ENCODE measurements at places on chromosomes 1 and 21. TPM values are rescaled to one million over a fixed set of nuclear protein-coding genes. Genes with fewer than 3 reads are reported as not detected.

GRCh38 chr1:112579801-112580510, 39.0 kb downstream of the ST7L start:
- DNase-seq: no peak

- DNase-seq: peak; percentile 13
These were observed 69.8 kb downstream of the LRIG2 start for GRCh38 chr1:113142791-113143190.

DNA sequence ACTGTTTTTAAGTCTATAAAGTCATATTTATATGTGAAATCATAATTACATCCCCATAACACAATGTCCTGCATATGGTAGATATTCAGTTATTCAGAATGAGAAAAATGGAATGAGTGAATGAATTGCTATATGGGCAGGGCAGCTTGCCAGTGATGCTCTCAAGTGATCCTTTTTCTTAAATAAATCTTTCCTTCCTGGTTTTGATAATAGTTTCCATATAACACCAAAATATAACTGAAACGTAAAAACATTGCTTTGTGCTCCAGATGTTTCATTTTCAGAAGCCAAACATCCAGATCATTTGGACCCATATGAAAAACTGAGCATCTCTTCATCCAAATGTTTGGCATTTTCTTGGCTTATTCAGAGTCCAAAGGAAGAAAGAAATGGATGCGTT, 30.2 kb upstream of the RGS8 start:
- DNase-seq: no peak

DNA sequence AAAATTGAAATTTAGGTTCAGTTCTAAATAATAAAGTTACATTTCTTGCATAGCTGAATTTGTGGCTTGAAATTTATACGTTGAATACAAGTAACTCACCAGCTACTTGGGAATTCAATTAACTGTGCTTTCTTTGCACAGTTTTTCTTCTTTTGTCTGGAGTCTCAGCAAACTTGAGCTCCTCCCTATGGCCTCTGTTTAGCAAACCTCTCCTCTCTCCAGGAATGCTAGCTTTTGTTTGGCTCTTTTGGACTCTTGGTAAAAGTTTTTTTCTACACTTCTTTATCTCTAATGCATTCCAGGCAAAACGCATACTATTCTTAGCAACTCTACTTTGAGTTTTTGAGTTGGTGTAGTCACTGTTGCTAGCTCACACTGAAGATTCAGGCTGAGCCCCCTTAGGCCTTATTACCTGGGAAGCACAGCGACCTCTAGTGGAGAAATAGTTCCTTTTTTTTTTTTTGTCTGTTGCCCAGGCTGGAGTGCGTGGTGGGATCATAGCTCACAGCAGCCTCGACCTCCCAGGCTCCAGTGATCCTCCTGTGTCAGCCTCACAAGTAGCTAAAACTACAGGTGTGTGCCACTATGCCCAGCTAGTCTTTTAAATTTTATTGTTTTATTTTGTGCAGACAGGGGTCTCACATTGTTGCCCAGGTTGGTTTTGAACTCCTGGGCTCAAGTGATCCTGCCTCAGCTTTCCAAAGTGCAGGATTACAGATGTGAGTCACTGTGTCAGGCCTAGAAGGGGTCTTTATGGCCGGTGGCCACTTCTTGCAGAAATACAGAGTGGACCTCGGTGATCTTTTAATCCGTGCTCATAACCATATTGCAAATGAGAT, 61.7 kb downstream of the CASQ2 start:
- DNase-seq: peak; percentile 36

GRCh38 chr1:206985162-206985749, 15.0 kb upstream of the FCAMR start:
- DNase-seq: no peak

GRCh38 chr1:30330644-30331043, 392.7 kb downstream of the MATN1 start:
- no peak for DNase-seq

DNA sequence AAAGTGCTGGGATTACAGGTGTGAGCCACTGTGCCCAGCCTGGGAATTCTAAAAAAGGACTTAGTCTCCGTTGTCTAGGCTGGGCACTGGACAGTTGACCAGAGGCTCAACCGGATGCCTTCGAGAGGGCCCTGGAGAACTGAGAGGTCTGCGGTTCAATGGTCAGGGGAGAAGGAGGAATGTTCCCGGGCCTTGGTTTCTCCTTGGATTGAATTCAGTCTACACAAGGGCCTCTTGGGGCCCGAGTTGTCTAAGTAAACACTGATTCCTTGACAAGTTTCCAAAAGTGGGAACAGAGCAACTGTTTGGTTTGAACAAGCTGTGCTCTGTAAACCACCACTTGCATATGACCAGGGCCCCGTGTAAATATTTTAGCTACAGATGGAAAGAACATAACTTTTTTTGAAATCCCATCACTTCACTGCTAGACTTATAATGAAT, 29.1 kb upstream of the CAPZB start:
- no peak for DNase-seq

DNA sequence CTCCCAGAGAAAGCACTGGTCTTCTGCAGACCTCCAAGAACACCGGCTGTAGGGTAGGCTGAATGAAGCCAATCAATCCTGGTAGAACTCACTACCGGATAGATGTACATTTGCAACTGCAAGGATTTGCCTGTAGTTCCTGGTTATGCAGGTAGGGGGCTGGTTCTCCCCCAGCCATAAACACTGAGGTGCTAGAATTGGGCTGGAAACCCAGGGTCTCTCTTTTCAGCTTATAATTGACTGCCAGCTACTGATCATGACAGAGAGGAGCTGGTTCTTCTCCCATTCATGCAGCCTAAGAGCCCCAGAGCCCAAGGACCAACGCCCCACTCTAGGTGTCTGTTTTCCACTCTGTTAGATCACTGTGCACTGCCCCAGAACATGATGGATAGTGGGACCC, 21.5 kb upstream of the MTARC2 start:
- peak; percentile 25 for DNase-seq

GRCh38 chr1:103146166-103146565, 37.8 kb upstream of the COL11A1 start:
- no peak for DNase-seq

DNA sequence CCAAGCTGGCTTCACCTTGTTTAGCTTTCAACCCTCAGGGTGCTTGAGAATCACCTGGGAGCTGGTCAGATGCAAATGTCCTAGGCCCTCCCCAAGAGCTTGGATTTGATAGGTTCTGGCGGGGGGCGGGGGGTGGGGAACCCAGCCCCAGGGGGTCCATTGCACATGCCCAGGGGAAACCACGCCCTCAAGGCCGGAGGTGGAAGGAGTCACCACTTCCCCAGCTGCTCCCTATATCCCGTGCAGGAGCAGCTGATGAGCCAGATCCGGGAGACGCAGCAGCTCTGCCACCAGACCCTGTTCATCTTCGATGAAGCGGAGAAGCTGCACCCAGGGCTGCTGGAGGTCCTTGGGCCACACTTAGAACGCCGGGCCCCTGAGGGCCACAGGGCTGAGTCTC, 5.8 kb downstream of the TOR3A start:
- no peak for DNase-seq

- no peak for DNase-seq
These were observed 68.1 kb upstream of the STUM start for GRCh38 chr1:226480461-226480860.

- DNase-seq: no peak
These were observed 57.2 kb upstream of the CNIH3 start for GRCh38 chr1:224558904-224559303.

- no peak for DNase-seq
These were observed 2.3 kb downstream of the PADI3 start for GRCh38 chr1:17251246-17251645.

- no peak for DNase-seq
These were observed 52.0 kb upstream of the CYYR1 start for GRCh38 chr21:26624983-26625519.

- DNase-seq: peak; percentile 11
These were observed 120.0 kb upstream of the RRP15 start for GRCh38 chr1:218164930-218165700.

DNA sequence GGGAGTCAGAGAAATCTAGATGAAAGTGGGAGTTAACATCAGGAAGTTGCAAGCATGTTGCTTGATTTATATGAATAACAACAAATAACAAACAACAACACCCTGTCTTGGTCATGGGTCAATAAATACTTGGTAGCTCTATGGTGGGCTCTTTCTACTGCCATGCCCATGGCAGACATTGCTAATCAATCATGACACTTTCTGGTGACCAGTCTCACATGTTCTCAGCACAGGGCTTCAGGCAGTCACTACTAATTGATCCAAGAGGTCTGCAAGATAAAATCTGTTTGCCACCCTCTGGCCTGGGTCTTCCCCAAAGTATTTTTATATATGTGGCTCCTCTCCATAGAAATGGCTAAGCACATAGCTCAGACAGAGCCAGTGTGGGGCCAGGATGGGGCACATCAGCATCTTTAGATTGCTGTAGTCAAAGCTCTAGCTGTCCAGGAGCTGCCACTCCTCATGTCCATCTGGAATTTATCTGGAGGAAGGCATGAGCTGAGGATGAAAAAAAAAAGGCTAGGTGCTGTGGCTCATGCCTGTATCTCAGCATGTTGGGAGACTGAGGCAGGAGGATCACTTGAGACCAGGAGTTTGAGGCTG, 51.2 kb downstream of the STUM start:
- no peak for DNase-seq

- DNase-seq: no peak
These were observed 21.2 kb upstream of the TMEM61 start for GRCh38 chr1:54959241-54959640.

- no peak for DNase-seq
These were observed 161.2 kb downstream of the PSMG1 start for GRCh38 chr21:39022035-39022434.

DNA sequence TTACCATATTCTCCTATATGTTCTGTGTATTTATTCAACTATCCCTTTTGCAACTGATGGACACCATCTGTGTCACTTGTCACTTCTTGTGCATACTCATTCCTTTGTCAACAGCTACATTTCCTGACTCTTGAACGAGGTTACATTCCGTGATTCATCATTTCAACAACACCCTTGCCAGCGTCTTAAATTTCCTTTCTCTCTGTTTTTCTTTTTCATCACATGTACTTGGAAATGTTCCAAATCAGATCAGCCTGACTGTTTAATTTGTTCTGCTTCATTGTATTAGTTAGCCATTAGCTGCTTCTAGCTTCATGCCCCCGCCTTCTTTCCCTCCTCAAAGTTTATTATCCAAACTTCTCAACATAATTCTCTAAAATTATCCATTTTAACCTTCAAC, 173.0 kb downstream of the ADGRL4 start:
- peak; percentile 72 for DNase-seq

DNA sequence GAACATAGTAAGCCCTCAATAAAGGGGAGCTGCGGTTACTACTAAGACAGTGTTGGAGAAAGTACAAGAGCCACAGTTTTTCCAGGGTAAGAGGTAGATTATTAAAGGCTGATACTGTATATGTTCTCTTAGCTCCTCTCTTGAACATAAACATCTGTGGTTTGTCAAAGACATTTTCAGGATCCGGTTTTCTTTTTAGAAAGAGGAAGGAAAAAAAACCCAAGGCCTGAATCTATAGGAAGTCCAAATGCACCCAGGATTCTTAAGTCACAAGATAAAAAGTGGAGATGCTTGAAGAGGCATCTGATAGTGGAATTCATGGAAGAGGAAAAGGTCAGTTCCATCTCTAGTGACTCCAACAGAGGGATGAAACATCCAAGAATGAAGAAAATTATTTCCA, 24.6 kb upstream of the SLC45A3 start:
- DNase-seq: no peak

DNA sequence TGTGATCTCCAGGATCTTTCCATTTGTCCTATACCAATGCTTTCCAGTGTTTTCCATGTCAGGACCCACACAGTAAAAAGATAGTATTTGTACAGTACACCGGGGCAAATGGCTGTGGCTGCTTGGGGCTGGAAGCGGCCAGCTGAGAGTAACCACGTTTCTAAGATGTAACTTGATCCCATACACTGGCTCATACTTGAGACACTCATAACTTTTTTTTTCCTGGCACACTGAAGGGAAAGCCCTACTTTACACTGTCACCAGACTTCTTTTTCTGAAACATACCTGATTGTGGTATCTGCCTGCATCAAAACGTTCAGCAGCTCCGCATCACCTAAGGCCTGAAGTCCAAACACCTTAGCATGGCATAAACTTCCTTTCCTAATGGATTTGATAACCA, 21.6 kb downstream of the VPS13D start:
- no peak for DNase-seq

GRCh38 chr1:157937744-157938143, 55.7 kb upstream of the KIRREL1 start:
- DNase-seq: no peak

- peak; percentile 44 for DNase-seq
These were observed 9.5 kb upstream of the TMEM39B start for GRCh38 chr1:32063261-32063681.

GRCh38 chr1:52672946-52673345, 25.2 kb downstream of the COA7 start:
- no peak for DNase-seq

DNA sequence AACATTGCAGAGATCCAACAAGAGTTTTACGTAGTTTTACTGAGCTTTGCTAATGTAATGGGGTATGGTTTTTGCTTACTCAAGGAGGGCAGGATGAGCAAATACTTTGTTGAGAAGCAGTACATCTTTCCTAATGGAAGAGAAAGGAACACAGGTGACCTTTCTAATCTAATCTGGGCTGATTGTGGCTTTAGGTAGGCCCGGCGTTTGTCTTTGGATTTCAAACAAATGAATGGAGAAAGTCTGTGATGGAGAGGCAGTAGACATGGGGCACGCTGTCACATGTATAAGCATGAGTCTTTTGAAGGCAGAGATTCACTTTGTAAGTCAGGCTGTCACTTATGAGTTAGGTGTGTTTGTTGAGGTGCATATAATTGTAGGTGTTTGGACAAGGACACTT, 1.7 kb downstream of the PLEKHM2 start:
- no peak for DNase-seq

- DNase-seq: no peak
These were observed 8.6 kb upstream of the MRPL39 start for GRCh38 chr21:25615880-25616279.

- DNase-seq: no peak
These were observed 102.5 kb upstream of the COA6 start for GRCh38 chr1:234270581-234271242.

DNA sequence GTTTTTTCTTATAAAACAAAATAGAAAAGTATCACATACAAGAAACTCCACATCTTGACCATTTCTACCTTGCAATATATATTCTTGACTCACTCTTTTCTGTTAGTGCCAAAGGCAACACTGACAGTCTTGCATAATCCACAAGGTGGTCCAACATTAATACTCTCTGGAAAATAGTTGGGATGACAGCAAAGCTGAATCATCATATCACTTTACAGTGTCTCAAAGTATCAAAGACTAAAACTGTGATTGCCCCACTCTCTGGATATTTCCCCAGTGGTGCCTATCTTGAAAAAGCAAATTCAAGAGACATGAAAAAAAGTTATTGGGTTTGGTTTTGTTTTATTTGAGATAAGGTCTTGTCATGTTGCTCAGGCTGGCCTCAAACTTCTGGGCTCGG, 14.6 kb upstream of the TGFBR3 start:
- DNase-seq: no peak

GRCh38 chr1:31567956-31568570, 8.3 kb upstream of the TINAGL1 start:
- DNase-seq: no peak

BGLAP gene
- total RNA-seq: 0.18 TPM

MSH4 gene
- total RNA-seq: 0.05 TPM

ADGRL4 gene
- not detected for total RNA-seq

PDPN gene
- not detected for total RNA-seq

S100A16 gene
- 46.6 TPM for total RNA-seq

PANK4 gene
- 42.1 TPM for total RNA-seq

GFI1 gene
- 3.2 TPM for total RNA-seq

CD46 gene
- 95.1 TPM for total RNA-seq

REG4 gene
- 0.08 TPM for total RNA-seq

APOBEC4 gene
- not detected for total RNA-seq

IFI44L gene
- 0.43 TPM for total RNA-seq
